Activated T-cell treated with anti-CD3 and anti-CD28 coated beads, Interleukin-2, amount 50 U/mL, for 24 hours (primary cell): ENCODE measurements at places on chromosomes 11 and 22.

- no peak for DNase-seq
These were observed 333.8 kb upstream of the CHORDC1 start for GRCh38 chr11:90556606-90557005.

GRCh38 chr11:61607920-61608599 lies 27.2 kb upstream of the SYT7 start:
- DNase-seq = no peak

DNA sequence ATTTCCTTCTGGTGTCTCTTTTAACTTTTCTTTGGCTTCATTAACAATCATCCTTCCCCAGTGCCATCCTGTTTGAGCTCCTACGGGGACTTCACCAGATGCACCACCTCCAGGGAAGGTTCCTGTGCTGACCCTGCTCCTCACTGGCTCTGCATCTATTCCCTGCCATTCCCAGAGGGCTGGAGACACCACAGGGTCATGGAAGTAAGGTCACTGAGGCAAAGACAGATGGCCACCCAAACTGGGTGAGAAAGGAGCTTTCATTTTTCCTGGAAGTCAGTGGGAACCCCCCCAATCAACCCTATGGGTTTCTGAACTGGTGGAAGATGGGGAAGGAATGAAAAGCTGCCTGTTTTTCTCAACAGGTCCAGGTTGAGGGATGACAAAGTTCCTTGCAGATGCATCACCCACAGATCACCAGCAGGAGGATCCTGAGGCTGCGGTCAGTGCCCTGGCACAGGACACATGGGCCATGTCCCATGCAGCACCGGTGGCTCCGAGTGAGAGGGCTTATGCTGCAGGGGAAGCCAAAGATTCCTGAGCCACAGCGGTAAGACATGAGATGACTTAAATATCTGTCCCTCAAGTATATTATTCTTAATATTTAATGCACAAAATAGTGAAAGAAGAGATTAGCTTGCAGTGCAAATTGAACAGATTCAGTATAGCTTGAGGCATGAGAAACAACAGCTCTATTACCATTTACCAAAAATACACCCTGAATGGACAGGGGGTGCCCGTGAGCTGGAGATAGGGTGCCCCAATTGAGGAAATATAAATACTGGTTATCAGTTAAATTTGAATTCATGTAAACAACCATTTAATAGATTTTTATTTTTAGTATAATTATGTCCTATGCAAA lies 73.0 kb upstream of the VPREB1 start:
- no peak for DNase-seq

DNA sequence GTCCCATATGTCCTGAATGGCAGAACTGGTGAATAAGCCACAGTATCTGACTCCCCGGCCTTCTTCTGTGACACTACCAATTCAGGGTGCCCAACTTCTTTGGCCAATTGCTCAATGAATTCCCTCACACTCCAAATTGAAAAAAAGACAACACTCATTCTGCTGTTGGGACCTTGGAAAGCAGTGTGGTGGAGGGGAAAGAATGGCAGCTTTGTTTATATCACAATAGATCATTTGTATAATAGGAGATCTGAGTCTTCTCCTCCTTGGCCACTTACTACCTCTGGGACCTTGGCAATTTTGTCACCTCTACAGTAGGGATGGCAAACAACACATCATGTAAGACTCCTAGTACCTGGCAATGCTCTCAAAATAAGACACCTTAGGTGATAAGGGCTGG lies 64.6 kb downstream of the OPCML start:
- no peak for DNase-seq
